Calu3 (cell line): ENCODE measurements at places on chromosomes 6 and 20. TPM values are rescaled to one million over a fixed set of nuclear protein-coding genes. Genes with fewer than 3 reads are reported as not detected.
A peak's percentile ranks its signal among the peaks of the same experiment; 100 is the strongest.

GRCh38 chr6:21171801-21172200 lies 421.8 kb upstream of the SOX4 start:
- no peaks in the 10 kb centered on the region for H3K36me3 ChIP-seq
- H3K4me1 ChIP-seq, result no peaks in the 10 kb centered on the region
- H3K27me3 ChIP-seq, result no peaks in the 10 kb centered on the region
- no peak overlapping the region for H3K4me3 ChIP-seq

- DNase-seq, result no peak
- peaks cover 69% of the 10 kb centered on the region for H3K36me3 ChIP-seq
- H3K27ac ChIP-seq, result peak overlapping the region; percentile 13
- H3K4me3 ChIP-seq, result no peak overlapping the region
- H3K27me3 ChIP-seq, result no peaks in the 10 kb centered on the region
- H3K4me1 ChIP-seq, result peaks cover 82% of the 10 kb centered on the region
These were observed 63.8 kb downstream of the TNFRSF21 start for GRCh38 chr6:47245745-47246371.

DNA sequence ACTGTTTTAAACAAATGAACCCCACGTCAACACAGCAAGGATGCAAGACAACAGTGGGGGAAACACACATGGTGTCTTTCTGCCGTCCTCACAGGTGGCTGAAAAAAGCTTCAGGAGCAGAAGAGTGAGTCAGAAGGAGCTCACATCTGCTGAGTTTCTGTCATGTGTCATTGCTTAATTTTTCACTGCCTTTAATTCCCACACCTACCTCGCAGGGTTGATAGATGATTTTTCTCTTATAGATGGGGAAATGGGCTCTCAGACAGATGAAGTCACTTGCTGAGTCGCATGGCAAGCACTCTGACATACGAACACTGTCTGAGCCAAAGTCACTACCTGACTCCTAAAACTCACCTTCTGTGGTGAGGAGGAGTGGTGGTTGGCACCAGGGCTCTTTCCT lies 28.3 kb upstream of the CARMIL1 start:
- H3K27ac ChIP-seq, result no peak overlapping the region
- no peaks in the 10 kb centered on the region for H3K36me3 ChIP-seq
- no peaks in the 10 kb centered on the region for H3K4me1 ChIP-seq
- H3K27me3 ChIP-seq, result no peaks in the 10 kb centered on the region

GRCh38 chr20:20967564-20968184 lies 138.5 kb downstream of the LINC00237 start:
- H3K27ac ChIP-seq, result no peak overlapping the region
- no peaks in the 10 kb centered on the region for H3K27me3 ChIP-seq
- no peak for DNase-seq
- no peaks in the 10 kb centered on the region for H3K4me1 ChIP-seq

GRCh38 chr20:19868441-19868840 lies 110.4 kb downstream of the RIN2 start:
- DNase-seq, result no peak
- no peaks in the 10 kb centered on the region for H3K36me3 ChIP-seq
- H3K4me1 ChIP-seq, result peaks cover 7% of the 10 kb centered on the region
- no peak overlapping the region for H3K27ac ChIP-seq

GRCh38 chr20:53718142-53719021 lies 124.7 kb upstream of the ZNF217 start:
- no peak for DNase-seq
- H3K27me3 ChIP-seq, result no peaks in the 10 kb centered on the region
- no peaks in the 10 kb centered on the region for H3K4me1 ChIP-seq
- no peak overlapping the region for H3K4me3 ChIP-seq
- H3K27ac ChIP-seq, result no peak overlapping the region
- no peaks in the 10 kb centered on the region for H3K36me3 ChIP-seq

- no peaks in the 10 kb centered on the region for H3K27me3 ChIP-seq
- H3K27ac ChIP-seq, result peak overlapping the region; percentile 2
- H3K36me3 ChIP-seq, result no peaks in the 10 kb centered on the region
- peaks cover 85% of the 10 kb centered on the region for H3K4me1 ChIP-seq
- H3K4me3 ChIP-seq, result no peak overlapping the region
These were observed 43.0 kb downstream of the VEGFA start for GRCh38 chr6:43812850-43813578.

DNA sequence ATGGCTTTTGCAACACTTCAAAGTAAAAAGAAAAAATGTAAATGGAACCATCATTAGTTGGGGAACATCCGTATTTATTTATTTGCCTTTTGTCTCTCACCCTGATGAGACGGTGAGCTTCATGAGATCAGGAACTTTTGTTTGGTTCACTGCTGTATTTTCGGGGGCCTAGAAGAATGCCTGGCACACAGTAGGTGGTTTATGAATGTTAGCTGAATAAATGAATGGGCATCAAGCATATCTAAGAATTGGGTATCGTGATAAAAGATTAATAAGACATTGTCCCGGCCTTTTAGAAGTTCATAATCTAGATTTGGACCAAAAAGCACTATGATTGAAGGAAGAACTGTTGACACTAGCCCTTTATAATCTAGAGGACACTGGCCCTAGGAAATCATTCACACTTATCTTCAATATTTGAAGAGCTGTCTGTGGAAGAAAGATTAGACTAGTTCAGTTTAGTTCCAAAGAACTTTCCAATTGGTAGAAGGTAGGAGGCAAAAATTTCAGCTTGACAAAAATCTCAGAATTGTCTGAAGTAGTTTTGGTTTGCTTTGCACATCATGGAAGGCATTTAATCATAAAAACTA lies 70.3 kb upstream of the CD83 start:
- no peak overlapping the region for H3K4me3 ChIP-seq
- H3K27ac ChIP-seq, result no peak overlapping the region
- peaks cover 30% of the 10 kb centered on the region for H3K27me3 ChIP-seq
- H3K36me3 ChIP-seq, result no peaks in the 10 kb centered on the region
- DNase-seq, result no peak

GRCh38 chr6:44036699-44037101 lies 90.6 kb downstream of the MRPL14 start:
- DNase-seq, result no peak
- H3K36me3 ChIP-seq, result peaks cover 8% of the 10 kb centered on the region
- H3K4me1 ChIP-seq, result peaks cover 59% of the 10 kb centered on the region
- H3K4me3 ChIP-seq, result no peak overlapping the region
- H3K27ac ChIP-seq, result peak overlapping the region; percentile 3
- no peaks in the 10 kb centered on the region for H3K27me3 ChIP-seq

NDUFAF5 gene
- 12.8 and 16.3 TPM in 2 replicates for total RNA-seq

NCOA5 gene
- total RNA-seq, result 31.7 and 34.4 TPM in 2 replicates

STX11 gene
- 0.24 TPM in 1 of 2 replicates, not detected in the other for total RNA-seq

C6orf132 gene
- total RNA-seq, result 85.8 and 88.5 TPM in 2 replicates
